ENCODE measurements at places on chromosomes 7 and 10. TPM values are rescaled to one million over a fixed set of nuclear protein-coding genes. Genes with fewer than 3 reads are reported as not detected.

Gene ANKRD61
- polyA plus RNA-seq, result 0.43 TPM

Gene PLCE1
- polyA plus RNA-seq, result 0.52 TPM

DNA sequence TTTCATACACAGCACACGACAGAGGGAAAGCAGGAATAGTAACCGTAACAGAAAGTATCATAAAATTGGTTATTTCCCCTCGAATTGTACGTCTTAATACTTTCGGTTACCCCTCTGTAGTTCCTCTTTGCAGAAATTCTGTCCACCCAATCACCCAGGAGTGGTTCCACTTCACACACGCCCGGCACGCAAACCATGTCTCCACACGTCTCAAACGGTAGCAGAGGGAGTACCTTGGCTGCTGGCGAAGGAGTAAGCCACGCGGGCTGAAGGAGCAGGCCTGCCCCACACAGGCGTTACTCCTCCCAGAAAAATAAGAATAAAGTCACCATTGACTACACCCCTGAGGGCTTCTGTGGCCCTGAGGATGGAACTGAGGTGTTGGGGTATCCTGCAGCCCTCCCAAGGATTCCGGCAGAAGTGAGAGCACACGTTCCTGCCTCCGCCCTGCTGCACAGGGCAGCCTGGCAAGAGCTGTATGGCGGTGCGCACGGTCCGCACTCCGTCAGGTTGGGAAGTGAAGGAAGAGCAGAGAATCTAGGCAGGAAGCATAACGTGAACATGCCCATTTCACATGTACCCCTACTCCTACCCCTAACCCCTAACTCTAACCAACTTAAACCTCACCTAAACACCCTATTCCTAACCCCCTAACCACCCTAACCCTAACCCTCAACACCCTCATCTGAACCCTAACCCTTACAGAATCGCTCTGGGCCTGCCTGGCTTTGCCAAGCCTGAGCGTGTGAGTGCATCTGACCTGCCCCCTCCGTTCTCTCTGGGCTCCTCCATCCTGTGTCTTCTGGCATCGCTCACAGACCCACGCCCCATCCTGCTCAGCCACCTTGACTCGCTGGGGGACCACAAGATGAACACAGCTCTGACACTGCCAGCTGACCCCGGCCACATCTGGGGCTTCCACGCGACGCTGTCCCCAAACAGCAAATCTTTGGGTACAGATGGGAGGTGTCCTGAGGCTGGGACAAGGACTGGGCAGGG is 18.2 kb downstream of the GPR146 start:
- no peak for DNase-seq

Gene CALML3
- polyA plus RNA-seq, result not detected

- DNase-seq, result no peak
Observed at GRCh38 chr10:49688920-49689319, 9.5 kb downstream of the C10orf53 start.

Gene PNLIPRP1
- polyA plus RNA-seq, result not detected

Gene STAMBPL1
- 72.5 TPM for polyA plus RNA-seq

GRCh38 chr7:84060760-84061261 is 133.8 kb downstream of the SEMA3A start:
- peak; percentile 81 for DNase-seq

GRCh38 chr7:125663961-125664360 is 734.3 kb upstream of the POT1 start:
- no peak for DNase-seq

GRCh38 chr7:156988343-156989185 is 21.9 kb downstream of the MNX1 start:
- no peak for DNase-seq

DNA sequence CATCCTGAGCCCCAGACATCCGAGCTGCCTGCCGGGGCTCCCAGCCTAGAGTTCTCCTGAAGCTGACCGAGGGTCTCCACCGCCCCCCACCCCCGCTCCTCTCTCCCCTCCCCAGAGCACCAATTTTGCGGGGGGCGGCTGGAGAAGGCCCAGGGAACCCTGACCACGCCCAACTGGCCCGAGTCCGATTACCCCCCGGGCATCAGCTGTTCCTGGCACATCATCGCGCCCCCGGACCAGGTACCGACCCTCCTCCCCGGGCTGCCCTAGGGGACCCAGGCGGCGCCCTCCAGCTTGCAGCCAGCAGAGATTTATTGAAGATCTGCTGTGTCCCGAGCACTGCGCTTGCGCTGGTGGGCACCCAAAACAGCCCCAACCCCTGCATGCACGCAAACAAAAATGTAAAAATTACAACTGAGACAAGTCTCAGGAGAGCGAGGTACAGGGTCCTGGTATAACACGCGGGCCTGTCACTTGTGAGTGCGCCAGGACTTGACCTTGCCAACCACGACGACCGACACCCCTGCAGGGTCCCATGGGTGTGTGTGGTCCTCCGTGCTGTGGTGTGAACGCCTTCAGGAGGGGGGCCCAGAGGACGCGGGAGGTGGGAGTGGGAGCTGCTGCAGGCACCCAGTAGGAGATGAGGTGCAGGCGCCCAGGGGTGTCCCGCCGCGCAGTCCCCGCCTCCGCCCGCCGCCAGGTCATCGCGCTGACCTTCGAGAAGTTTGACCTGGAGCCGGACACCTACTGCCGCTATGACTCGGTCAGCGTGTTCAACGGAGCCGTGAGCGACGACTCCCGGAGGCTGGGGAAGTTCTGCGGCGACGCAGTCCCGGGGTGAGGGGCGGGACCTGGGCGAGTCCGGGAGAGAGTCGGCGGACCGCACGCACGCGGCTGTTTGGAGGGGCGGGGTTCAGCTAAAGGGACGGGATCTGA is 3.1 kb downstream of the PCOLCE start:
- no peak for DNase-seq

- DNase-seq, result no peak
Observed at GRCh38 chr7:1647961-1648672, 22.0 kb upstream of the ELFN1 start.

- no peak for DNase-seq
Observed at GRCh38 chr10:112583236-112583939, 136.4 kb downstream of the VTI1A start.

- peak; percentile 2 for DNase-seq
Observed at GRCh38 chr10:131453721-131454634, 142.5 kb upstream of the TCERG1L start.

DNA sequence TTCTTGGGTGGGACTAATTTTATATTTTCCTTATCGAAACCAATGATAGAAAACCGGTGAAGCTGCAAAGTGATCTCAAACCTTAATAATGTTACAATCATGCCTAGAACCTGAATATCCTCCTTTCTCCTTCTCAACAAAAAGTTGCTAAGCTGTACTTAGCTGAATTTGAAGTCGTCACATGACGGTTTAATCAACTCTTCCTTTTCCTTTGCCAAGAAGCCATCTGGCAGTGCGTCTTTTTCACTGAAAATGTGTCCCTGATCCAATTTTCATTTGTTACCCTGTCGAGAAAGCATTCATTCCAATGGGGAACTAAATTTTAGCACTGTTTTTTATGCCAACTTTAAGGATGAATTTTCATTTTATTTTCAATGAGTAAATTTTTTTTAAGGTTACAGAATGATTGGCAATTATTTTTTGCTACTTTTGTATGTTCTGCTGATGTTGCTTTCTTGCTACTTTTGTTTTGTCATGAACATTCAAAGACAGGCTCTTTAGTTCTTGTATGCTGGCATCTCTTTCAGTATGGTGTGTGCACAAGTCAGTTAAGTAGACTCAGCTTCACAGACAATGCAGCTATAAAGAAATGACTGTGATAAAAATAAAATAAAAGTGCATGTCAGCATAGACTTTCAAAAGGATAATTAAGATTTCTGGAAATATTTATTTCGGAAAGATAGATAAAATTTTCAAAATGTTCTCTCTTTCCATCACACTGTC is 980.0 kb downstream of the DNAJB9 start:
- DNase-seq, result no peak

Gene CELF2
- polyA plus RNA-seq, result 43.3 TPM

DNA sequence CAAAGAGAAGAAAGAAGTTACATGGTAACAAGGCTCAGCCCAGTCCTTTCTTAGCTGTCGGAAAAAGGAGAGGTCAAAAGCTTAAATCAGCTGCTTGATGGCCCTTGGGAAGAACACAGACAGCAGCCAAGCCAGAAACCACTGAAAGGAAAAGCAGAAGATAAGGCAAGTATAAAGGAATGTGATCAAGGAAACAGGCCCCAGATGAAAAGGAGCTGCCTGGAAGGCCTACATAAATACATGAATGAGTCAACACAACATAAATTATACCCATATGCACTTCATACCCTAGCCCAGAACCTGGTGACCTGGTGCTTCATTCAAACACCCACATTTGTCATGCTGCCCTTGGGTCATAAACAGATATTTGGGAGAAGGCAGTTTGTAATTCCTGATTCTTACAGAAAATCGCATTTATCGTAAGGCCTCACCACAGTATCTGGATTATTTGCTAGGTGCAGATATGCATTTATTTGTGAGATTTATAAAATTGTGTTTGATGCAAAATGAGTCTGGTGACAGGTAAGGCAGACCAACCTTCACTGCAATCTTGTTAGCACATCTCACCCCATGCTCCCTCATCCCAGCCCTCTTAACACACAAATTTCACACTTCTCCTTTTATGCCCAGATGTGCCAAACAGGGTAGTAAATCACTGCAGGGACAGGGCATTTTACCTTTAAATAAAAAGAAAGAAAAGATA is 94.9 kb upstream of the KCNIP2 start:
- DNase-seq, result peak; percentile 89

Measured in fibroblast of lung (primary cell).